Activated CD8-positive, alpha-beta memory T cell treated with anti-CD3 and anti-CD28 coated beads for 1 hour (primary cell): ENCODE measurements at places on chromosomes 5 and 9.
A peak's percentile ranks its signal among the peaks of the same experiment; 100 is the strongest.

DNA sequence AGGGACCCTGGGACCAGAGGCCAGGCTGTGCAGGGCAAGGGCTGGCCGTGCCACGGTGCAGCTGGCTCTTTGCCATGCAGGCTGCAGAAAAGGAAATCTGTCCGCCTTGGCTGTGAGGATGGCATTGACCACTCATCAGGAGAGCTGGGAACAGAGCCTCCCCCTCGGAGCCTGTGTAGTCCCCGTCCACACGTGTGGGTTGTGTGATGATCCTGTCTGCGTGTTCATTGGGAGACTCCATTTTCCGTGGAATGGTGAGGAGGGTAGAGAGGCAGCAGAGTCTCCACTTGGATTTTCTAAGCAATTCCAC, 47.7 kb downstream of the EHMT1 start:
- DNase-seq = no peak

DNA sequence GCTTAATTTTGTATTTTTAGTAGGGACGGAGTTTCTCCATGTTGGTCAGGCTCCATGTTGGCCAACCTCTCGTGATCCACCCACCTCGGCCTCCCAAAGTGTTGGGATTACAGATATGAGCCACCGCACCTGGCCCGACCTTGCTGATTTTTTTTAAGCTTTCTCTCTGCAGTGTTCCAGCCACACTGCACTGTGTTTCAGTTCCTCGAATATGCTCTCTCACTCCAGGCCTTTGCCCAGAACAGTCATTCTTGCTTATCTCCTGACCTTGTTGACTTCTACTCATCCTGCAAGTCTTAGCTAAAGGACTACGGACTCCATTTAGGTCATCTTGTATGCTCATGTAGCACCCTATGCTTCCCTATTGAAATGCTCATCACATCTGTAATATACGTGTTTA, 3.3 kb downstream of the SNAPC3 start:
- no peak for DNase-seq

GRCh38 chr9:110427497-110428104, 89.9 kb upstream of the TXNDC8 start:
- no peak for DNase-seq

DNA sequence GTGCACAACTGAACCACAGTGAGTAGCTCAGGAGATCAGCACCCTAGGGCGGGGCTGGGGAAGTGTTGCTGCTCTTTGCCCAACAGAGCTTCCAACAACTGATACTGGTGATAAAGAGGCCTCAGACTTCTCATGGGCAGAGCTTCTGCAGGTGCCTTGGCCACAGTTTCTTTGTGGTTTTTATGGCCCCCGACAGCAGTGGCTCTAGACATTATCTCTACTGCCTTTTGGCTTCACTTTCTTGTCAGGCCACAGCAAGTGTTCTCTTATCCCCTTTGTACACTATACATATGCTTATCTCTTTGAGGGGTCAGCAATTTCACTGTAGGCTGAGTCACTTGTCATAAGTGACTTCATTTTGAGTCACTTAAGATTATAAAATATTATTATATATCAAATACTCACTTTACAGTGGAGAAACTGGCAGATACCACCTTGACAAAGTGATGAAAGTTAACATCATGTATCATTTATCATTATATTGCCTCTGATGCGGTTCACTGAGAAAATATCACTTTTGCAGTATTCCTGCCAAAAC, 90.9 kb upstream of the COX7C start:
- no peak for DNase-seq

DNA sequence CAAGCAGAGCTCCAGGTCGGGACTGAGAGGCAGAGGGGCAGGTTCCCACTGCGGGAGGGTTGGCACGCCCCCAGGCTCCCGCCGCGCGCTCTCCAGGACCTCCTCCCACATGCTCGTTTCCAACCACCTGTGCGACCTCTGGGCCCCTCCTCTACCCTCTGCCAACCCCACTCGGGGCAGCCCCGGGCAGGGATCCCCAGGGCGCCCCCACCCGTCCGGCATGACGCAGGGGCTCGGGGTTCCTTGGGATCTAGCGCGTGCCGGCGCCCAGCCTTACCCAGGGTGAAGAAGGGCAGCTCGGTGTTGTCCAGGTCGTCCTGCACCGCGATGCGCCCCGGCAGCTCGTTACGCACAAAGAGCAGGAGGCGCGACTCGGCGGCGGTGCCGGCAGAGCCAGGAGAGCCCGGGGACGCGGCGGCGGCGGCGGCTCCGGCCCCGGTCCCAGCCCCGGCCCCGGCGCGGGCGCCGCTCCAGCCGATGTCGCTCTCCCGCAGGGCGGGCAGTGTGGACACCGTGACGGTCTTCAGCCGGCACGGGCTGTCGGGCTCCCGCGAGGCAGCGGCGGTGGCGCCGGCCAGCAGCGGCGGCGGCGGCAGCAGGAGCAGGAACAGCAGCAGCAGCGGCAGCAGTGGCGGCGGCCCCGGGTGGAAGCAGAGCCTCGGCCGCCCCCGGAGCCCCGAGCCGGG, 494 bp downstream of the ASTN2 start:
- DNase-seq = no peak

DNA sequence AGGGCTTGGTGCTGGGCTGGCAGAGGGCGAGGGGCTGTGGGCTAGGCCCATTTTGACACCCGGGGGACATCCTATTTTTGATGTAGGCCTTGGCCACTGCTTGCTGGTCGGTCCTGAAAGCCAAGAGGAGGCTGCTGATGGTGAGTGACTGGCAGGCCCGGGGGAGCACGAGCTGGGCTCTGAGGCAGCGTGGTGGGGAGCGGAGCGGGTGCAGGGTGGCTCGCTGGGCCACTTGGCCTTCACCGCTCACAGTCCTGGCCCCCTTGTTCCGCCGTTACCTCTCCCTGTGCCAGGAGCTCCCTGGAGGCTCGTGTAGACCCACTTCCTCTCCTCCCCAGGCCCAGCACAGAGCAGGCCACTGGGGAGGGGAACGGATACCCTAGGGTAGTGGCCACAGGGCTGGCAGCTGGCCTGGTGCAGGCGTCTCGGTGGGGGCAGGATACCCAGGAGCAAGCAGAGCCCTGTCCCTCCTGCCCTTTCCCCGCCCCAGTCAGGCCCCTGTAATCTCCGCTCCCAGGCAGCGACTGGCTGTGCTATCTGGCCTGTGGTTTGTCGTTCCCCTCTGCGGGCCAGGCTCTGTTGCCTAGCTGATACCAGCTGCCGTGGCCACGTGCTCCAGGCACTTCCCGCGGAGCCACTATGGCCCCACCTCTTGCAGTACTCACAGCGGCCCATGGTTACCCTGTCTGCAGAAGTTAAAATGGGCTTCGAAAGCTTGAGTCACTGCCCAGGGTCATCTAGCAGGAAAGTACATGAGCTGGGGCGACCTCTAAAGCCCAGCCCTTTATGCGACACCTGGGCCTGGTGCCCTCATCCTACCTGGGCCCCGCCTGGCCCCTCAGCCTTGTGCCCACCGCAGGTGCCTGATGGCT, 11.7 kb upstream of the DOLPP1 start:
- peak; percentile 38 for DNase-seq

DNA sequence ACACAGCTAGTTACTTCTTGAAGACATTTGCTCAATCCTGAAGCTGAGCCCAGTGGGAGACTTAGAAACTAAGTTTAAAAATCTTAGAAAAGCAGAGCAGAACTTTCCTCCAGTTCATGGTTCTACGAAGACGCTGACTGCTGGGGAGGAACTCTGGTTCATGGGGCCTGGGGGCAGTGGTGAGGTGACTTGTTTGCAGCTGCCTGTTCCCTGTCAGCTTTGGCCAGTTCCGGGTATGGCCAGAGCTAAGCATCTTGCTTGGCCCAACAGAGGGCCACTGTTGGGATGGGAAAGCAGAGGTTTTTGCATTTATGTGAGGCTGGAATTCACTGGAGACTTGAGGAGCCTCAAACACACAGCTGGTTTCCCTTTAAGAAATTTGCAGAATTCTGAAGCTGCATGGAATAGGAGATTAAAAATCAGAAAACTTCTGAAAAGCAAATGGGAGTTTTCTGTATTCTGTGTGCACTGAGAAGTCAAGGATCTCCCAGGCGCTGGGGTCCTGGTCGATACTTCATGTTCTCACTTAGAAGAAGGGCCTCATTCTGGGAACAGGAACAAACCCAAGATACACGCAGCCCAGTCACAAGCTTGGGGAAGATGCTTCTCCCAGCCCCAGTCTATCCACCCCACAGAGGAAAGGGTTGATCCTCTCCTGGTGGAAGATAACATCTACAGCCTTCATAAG, 10.6 kb upstream of the HMHB1 start:
- DNase-seq = no peak

- no peak for DNase-seq
Measured at GRCh38 chr5:67081261-67081660, 115.3 kb downstream of the CD180 start.
